Activated CD4-positive, alpha-beta T cell treated with anti-CD3 and anti-CD28 coated beads, Interleukin-2, amount 50 U/mL, for 48 hours (primary cell): ENCODE measurements at places on chromosomes 2 and 18.

DNA sequence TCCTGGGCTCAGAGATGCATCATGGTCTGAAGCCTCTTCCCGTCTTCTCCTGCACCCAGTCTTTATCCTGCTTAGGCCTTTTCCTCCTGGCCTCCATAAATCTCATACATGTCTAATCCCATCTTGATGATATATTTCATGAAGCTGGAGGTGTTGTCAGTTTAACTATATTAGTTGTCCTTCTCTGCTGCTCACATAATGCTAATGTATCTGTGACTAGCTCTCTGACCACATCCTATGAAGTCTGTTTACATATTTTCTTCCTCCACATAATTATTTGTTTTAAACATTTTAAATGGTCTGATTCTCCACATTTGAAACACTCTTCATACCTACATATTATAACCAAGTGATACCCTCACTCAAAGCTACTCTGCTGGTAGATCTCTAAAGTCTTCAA lies 315.2 kb upstream of the RND3 start:
- no peak for DNase-seq

DNA sequence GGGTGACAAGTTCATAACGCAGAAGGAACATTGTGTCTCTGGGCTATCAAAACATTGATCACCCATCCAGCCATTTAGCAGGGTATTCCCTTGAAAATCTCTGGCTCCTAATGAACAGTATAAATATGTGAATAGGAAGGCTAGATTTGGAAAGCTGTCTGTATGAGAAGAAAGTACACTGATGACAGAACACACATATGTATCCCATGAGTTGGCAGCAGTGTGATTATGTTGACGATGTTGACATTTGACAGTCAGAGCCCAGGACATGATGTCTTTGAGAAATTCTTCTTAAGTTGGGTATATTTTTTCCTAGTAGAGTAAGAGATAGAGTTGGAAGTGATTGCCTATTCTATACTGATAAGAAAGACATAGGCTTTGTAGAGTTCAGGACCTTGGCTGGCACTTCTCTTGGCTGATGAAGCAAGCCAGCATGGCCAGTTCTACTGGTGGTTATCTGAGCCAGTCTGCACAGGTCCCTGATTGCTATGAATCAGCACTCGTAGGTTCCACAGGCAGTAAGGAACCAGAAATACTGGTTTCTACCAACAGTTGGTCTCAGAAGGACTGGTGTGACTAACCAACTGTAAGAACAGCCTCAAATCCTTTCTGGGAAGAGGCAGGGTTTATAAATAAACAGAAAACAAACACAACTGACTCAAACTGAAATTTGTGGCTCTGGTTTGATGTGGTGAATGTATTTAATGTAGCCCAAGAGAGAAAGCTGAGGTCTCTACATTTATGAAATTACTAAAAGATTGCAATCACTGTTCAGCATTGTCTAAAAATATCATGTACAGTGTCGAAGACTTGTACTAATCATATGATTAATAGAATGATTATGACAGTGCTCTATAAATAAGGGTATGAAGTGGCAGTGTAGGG lies 43.9 kb upstream of the RAPH1 start:
- DNase-seq: peak; percentile 52

DNA sequence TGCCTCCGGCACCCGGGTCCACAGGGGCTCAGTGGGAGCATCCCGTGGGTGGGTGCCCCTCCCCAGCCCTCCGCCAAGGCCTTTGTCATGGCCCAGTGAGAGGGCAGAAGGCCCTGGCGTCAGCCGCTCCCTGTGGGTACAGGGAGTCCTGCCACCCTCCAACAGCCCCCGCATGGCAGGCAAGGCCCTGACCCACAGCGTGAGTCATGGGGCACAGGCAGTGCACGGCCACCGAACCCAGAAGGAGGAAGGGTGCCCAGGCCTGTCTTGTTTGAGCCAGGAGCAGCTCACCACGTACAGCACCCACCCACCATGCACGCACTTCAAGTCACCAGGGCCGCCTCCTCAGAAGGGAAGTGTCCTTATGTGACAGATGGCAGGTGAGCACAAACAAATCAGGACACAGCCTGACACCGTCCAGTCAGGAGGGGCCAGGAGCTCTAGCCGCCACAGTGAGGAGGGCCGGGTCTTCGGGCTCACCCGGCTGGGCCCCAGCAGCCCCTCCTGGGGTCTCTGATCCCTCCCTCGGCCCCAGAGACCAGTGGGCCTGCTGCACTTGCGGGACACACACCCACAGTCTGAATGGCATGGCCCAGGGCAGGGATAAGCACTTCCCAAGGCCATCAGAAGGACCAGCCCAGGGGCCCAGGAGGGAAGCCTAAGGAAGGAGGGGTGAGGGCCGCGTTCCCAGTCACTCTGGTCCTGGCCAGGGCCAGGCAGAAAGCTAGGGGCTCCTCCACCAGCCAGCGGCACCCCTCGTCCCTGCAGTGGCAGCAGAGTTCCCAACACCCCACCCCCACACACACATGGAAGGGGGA lies 25.8 kb downstream of the BIN1 start:
- DNase-seq: peak; percentile 68

GRCh38 chr18:39793609-39794008 lies 2161.4 kb upstream of the PIK3C3 start:
- no peak for DNase-seq
